ENCODE measurements at places on chromosomes 5 and 9. TPM values are rescaled to one million over a fixed set of nuclear protein-coding genes. Genes with fewer than 3 reads are reported as not detected.

Gene DBH
- not detected for total RNA-seq

Gene TSLP
- total RNA-seq = 1.5 TPM

Gene FYB1
- 27.8 TPM for total RNA-seq

Gene DMRT2
- 3.6 TPM for total RNA-seq

Gene ASPN
- total RNA-seq = 4.0 TPM

Gene ENC1
- total RNA-seq = 11.9 TPM

Gene SPINK7
- not detected for total RNA-seq

Gene FOXD4L4
- not detected for total RNA-seq

Gene EQTN
- not detected for total RNA-seq

Gene GFI1B
- total RNA-seq = not detected

Gene SLCO6A1
- not detected for total RNA-seq

Gene PCDHB5
- 1.5 TPM for total RNA-seq

Gene FGF1
- 9.9 TPM for total RNA-seq

Gene PCDHGA10
- total RNA-seq = 4.2 TPM

Gene SH3TC2
- 0.64 TPM for total RNA-seq

Gene KCNT1
- 0.06 TPM for total RNA-seq

Gene BTNL9
- 407 TPM for total RNA-seq

Gene ZFP37
- total RNA-seq = 2.0 TPM

Gene TMEM174
- not detected for total RNA-seq

Gene ENTREP1
- total RNA-seq = 3.9 TPM

Gene SHC3
- total RNA-seq = 1.8 TPM

Gene CAMK4
- 0.42 TPM for total RNA-seq

Gene WDR38
- not detected for total RNA-seq

Gene DND1
- 1.00 TPM for total RNA-seq

Gene RFESD
- total RNA-seq = 1.1 TPM

Measured in mesenteric fat pad (tissue), 1 donor.